Naive thymus-derived CD4-positive, alpha-beta T cell (primary cell): ENCODE measurements at places on chromosomes 6 and 20. TPM values are rescaled to one million over a fixed set of nuclear protein-coding genes. Genes with fewer than 3 reads are reported as not detected.

KIF16B gene
- 10.3 TPM for polyA plus RNA-seq

YWHAB gene
- 552 TPM for polyA plus RNA-seq

FOXF2 gene
- polyA plus RNA-seq, result not detected

HTR1E gene
- polyA plus RNA-seq, result not detected

SLC22A2 gene
- polyA plus RNA-seq, result not detected
